CD8-positive, alpha-beta T cell (primary cell): ENCODE measurements at places on chromosomes 11 and 22.

GRCh38 chr11:21137803-21138202 lies 468.4 kb downstream of the NELL1 start:
- DNase-seq, result no peak

DNA sequence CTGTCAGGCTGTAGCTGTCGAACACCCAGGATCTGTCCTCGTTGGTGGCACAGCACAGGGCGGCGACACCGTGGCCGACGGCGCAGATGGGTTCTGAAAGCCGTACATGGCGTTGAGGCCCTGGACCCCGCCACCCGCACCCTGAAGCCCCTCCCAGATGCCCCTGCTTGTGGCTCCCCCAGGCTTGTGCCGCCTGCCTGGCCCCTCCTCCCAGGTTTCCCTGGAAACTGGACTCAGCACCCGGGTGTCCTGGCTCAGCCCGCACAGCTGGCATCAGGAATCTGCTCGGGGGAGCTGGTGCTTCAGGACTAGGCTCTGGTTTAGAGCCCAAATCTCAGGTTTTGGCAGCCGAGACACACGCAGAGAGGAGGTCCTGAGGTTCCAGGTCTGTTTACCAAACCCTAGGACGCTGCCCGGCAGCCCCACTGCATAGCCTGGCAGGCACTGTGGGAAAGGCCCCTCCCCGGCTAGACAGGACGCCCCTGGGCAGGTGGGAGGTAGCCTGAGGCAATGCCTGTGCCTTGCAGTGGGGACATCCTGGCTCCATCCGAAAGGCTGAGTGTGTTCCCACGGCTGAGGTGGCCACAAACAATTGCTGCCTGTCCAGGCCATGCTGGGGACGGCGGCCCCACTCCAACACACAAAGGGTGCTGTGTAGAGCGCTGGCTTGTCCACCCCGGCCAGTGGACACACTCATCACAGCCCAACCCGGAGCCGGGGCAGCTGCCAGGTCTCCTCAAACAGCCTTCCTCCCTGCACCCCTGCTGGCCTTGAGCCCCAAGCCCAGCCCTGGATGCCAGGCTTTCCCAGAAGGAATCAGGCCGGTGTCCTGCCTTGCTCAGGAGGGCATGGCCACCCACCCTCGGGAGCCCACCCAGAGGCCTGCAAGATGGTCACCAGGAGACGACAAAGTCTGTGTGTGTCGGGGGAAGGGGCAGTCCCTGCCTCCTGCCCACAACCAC lies 4.6 kb downstream of the GATD1 start:
- no peak for DNase-seq

DNA sequence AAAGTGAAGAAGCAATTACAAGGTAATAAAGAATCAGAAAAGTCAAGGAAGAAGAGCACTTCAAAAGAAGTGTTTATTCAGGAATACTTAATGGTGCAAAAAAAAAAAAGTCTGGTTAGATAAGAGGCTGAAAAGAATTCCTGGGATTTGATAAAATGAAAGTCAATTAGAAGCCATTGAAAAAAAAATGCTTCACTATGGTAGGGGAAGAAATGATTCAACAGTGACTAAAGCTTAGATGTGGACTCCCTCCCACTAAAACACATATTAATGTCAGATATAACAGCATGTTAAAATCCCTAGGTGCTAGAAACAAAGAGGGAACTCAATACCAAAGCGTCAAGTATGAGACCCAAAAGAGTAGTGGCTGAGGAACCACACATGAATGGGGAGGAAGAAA lies 335.3 kb upstream of the PITPNB start:
- no peak for DNase-seq

GRCh38 chr11:60396799-60397198 lies 540 bp downstream of the MS4A14 start:
- DNase-seq, result no peak

DNA sequence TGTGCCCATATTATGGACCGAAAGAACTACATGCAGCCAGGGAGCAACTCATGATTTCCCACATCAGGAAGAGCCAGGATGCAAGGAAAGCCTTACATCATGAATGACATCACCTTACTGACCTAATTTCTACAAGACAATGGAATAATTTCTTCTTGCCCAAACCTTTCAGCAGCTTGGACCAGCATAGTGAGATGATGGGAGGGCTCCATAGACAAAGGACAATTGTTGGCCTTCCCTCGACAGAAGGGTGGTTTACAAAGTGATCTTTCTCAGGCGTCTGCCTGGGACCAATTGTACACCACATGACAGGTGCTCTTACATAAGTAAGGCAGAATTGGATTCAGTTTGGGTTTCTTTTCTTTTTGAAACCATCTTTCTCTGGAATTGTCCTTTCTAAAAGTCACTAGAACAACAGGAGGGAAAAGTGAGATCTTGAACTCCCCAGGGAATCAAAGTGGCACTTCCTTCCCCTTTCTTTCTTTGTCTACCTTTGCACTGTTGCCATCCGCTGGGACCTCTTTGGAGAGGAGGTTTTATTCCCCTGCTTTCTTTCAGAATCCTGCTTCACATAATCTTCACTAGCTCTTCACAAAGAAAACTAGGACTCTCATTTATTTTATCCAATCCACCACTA lies 51.7 kb upstream of the PAK1 start:
- DNase-seq, result no peak

- no peak for DNase-seq
Measured at GRCh38 chr11:129933262-129933661, 37.9 kb upstream of the NFRKB start.

DNA sequence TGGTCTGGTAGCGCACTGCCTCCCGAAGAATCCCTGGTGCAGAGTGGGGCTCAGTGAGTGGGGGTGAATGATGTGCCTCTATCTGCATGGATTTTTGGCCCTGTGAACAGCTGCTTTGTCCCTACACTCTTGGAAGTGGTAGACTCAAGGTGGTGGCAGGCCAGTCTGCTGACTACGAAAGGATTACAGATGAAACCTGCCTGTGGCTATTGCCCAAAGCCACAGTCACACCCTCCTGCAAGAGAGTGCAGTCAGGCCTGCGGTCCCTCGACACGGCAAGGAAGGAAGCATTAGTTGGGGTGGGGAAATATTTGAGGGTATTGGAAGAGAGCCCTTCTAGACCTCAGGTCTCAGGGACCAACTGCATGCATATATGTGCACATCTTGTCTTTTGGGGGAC lies 63.7 kb downstream of the DSCAML1 start:
- DNase-seq, result no peak

GRCh38 chr11:32374261-32374711 lies 61.1 kb downstream of the WT1 start:
- peak; percentile 7 for DNase-seq

- DNase-seq, result no peak
Measured at GRCh38 chr11:83713708-83714107, 427.5 kb upstream of the CCDC90B start.

DNA sequence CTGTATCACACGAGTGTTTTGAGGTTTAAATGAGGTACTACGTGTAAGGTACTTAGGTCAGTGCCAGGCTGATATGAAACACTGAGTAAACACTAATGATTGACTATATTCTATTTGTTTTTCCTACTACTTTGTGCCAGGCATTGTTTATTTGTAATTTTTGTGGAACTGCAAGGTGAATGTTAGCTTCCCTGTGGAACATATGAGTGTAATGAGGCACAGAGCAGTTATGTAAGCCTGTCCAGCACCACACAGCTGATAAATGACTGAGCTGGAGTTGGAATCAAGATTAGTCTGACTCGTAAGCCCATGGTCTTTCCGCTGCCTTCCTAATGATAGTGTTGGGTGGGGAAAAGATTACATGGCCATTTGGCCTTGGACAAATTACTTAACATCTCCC lies 5.9 kb downstream of the SLC37A2 start:
- DNase-seq, result no peak

DNA sequence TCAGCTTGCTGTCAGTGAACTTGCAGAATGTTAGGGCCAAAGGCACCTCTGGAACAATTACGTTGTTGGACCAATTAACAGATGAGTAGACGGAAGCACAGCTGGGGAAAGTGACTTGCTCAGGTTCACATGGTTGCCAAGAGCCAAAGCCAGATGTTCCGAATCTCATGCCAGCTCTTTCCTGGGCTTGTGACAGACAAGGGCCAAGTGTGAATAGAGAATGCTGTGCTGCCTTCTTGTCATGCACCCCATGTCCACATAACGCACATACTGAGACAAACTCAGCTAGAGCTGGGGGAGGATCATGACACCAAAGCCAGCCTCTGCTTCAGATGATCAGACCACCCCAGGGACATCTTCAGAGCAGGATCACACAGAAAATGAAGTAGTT lies 616.3 kb downstream of the INSC start:
- DNase-seq, result no peak

- no peak for DNase-seq
Measured at GRCh38 chr11:128227466-128227865, 359.9 kb downstream of the ETS1 start.

- DNase-seq, result no peak
Measured at GRCh38 chr22:27896245-27896644, 22.8 kb downstream of the PITPNB start.

- DNase-seq, result no peak
Measured at GRCh38 chr11:36264011-36264972, 24.9 kb downstream of the COMMD9 start.

DNA sequence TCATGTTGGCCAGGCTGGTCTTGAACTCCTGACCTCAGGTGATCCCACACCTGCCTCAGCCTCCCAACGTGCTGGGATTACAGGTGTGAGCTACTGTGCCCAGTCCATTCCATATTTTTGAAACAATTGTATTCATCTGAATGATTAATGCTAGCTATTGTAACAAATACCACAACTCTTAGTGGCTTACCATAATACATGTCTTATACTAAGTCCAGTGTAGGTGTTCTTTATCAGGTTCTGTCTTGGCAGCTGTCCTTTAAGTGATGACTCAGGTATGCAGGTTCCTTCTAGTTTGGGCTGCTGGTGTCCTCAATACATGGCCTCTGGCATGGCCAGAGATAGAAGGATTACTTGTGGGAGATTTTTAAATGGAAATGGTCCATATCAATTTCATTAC lies 39.0 kb downstream of the UVRAG start:
- no peak for DNase-seq

DNA sequence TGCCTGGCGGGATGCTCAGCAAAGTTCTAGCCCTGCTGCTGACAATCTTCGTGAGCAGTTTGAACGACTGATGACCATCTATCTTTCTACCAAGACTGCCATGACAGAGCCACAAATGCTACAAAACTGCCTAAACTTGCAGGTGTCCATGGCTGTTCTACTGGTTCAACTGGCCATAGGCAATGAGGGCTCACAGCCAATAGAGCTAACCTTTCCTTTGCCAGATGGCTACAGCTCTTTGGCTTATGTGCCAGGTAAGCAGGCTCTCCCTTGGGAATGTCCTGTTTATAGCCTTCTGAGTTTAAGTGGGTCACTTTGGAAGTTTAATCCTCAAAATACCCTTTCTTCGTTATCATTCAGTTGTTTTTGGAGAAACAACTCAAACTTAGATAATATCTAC lies 20.1 kb downstream of the UBE4A start:
- DNase-seq, result no peak

DNA sequence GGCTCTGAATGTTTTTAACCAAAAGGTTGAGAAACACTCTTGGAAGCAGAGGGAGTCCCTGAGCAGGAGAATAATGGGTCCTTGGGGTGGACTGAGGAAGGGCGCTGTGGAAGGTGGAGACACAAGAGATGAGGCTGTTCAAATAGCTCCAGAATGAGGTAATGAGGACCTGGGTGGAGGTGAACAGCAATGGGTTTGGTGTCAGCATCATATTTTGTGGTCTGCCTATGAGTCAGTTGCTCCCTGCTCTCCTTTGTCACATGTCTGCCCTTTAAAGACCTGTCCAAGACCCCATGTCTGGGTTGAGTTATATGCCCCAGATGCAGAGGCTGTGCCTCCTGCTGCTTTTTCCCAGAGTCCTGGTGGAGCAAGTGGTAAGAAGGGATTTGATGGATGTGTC lies 113.6 kb downstream of the BARX2 start:
- DNase-seq, result no peak

DNA sequence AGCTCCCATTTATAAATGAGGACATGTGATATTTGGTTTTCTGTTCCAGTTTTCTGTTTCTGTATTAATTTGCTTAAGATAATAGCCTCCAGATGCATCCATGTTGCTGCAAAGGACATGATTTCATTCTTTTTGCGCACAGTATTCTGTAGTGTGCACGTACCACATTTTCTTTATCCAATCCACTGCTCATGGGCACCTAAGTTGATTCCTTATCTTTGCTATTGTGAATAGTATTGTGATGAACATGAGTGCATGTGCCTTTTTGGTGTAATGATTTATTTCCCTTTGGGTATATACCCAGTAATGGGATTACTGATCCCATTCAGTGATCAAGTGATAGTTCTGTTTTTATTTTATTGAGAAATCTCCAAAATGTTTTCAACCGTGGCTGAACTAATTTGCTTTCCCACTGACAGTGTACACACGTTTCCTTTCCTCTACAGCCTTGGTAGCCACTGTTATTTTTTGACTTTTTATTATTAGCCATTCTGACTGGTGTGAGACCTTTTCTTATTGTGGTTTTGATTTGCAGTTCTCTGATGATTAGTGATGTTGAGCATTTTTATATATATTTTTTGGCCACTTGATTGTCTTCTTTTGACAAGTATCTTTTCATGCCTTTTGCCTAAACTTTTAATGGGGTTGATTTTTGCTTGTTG lies 226.0 kb upstream of the ANO3 start:
- no peak for DNase-seq

DNA sequence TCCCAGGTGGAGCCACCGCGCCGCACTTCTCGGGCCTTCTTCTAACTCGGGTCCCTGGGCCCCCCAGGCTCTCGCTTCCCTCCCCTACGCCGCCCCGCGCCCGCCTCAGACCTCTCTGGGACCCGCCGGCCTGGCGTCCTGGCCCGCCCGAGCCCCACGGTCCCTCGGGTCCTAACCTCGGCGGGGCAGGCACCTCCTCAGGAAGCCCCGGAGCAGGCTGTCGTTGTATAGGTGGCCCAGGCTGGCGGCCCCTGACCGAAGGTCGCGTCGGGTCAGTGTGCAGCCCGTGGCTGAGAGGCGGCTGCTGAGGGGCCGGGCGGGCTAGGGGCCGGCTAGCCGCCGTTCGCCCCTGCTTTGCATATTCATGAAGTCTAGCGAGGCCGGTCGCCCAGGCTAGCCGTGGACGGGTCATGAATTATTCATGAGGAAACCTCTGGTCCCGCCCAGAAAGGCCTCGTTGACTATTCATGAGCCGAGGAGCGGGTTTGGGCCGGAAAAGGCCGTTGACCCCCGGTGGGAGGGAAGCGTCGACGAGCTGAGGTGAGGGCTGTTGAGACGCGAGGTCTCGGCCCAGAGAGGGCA lies at the start of gene HORMAD2:
TSS of gene HORMAD2 (plus strand) at position 513 of the 582 bp plus-strand sequence. CDS start 13,489 bp downstream, outside the sequence.
- no peak for DNase-seq

GRCh38 chr11:115780646-115781362 lies 276.6 kb upstream of the CADM1 start:
- no peak for DNase-seq

- no peak for DNase-seq
Measured at GRCh38 chr11:30617762-30618161, 31.6 kb upstream of the MPPED2 start.

- DNase-seq, result no peak
Measured at GRCh38 chr11:91947215-91947820, 277.3 kb upstream of the FAT3 start.

DNA sequence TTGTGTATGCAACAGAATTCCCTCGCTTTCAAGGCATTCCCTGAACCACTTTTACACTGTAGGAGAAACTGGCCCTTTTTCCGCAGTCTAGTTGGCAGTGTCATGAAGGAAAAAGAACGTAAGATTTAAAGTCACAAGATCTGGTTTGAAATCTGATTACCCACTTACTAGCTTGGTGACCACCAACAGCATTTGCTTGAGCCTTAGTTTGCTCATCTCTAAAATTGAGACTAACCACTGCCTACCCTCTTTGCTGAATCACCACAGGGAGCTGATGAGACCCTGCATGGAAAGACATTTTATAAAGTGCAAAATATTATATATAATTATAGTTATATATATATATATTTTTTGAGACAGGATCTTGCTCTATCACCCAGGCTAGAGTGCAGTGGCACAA lies 39.4 kb downstream of the SYTL2 start:
- DNase-seq, result no peak

- DNase-seq, result no peak
Measured at GRCh38 chr11:69842746-69843528, 23.7 kb upstream of the FGF3 start.
